ENCODE measurements at places on chromosomes 12 and 14.

DNA sequence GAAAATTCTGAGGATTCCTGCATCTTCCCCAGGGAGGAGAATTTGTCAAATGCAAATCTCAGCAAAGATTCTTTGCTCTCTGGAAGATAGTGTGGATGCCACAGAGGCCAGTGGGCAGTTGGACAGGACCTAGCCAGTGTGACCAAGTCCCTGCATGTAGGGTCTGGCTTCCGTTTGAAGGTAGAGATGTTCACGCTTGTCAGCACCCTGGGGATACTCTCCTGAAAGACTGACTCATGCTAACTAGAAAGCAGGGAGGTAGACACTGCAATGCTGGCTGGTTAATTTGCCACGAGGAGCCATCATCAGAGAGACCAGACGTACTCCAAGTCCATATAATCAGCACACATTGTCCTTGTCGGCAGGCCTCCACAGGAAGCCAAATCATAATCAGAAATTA lies 130.1 kb downstream of the SAMD4A start:
- DNase-seq, result no peak

DNA sequence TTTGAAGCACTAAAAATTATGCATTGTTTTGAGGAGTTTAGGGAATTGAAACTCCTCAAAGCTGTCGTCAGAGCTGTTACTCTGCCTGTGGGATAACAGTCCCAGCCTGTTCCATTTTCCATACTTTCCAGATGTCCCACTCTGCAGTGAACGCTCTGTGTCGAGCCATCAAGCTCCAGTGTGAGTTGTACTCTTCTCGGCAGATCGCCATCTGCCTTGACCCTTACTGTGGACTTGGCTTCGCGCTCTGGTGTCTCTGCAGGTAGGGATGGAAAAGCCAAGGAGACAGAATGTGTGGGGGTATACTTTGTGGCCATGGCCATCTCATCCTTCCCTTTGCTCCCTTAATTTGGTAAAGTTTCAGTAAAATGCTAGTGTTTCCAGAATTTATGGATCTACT lies 35.5 kb upstream of the ATF1 start:
- no peak for DNase-seq

- no peak for DNase-seq
Measured at GRCh38 chr12:108322998-108323397, 16.1 kb downstream of the CMKLR1 start.

GRCh38 chr12:131108177-131108955 lies 154.7 kb downstream of the ADGRD1 start:
- no peak for DNase-seq

GRCh38 chr12:123591702-123592481 lies 7.5 kb downstream of the TMED2 start:
- no peak for DNase-seq

DNA sequence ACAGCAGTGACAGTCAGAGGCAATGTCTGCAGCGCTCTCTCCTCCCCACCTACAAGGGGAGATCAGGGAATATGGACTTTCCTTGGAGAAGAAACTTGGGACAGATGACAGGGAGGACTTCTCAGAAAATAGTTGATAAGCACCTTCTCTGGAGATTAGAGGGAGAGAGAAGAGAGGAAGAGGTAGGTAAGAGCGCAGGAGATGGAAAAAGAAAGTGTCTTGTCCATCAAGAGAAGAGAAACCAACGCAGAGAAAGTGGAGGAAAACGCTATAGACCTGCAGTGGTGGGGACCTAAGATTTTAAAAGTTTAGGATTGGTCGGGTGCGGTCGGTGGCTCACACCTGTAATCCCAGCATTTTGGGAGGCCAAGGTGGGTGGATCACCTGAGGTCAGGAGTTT lies 15.5 kb upstream of the SMUG1 start:
- DNase-seq, result no peak

DNA sequence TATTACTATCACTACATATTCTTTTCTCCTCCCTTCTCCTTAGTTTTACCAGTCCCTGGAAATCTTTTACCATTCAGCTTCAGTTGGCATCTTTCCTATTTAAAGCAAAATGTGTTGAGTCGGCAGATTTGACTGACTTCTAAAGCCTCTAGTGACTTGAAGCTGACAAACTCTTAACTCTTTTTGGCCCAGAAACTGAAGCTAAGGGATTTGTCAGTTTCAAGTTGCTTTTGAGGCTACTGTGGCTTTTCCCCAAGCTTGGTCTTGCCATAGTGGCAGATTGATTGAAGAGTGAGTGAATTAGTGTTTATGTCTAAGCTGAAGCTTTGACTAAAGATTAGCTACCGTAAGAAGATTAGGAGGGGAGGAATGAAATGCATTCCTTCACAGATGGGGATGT lies 104.0 kb downstream of the ETNK1 start:
- DNase-seq, result no peak

- no peak for DNase-seq
Measured at GRCh38 chr12:31408763-31409162, 82.8 kb upstream of the SINHCAF start.

- no peak for DNase-seq
Measured at GRCh38 chr14:90808759-90809529, 7.3 kb downstream of the TTC7B start.

GRCh38 chr12:3171195-3171591 lies 94.0 kb downstream of the TSPAN9 start:
- DNase-seq, result no peak

DNA sequence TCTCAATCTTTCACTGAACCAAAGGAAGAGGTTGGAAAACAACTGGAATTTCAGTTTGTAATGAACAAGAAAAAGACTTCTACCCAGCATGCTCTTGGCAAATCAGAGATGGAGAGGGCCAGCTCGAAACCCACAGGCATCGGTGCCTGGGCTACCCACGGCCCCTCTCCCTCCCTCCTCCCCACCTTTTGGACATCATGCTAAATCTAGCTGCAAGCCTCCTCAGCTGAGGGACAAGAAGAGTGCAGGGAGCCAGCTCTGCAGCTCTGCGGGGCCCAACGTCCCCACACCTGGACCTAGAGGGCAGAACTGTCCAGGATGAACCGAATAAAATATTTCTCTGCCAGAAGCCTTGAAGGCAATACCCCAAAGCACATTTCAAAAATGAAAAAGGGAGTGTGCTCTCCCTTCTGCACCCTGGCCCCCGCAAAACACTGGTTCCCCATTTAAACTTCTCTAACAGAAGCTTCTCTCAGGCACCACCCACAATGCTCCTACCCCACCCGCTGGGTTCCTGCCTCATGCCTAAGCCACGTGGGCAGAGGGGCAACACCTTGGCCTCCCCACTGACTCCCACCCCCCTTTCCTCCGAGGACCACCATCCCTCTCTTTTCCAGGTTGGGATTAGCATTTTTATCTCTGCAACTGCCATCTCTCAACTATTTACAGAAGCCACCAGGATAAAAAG lies 8.2 kb downstream of the CAMKK2 start:
- DNase-seq, result no peak

GRCh38 chr12:41802803-41803202 lies 341.9 kb downstream of the GXYLT1 start:
- DNase-seq, result no peak

DNA sequence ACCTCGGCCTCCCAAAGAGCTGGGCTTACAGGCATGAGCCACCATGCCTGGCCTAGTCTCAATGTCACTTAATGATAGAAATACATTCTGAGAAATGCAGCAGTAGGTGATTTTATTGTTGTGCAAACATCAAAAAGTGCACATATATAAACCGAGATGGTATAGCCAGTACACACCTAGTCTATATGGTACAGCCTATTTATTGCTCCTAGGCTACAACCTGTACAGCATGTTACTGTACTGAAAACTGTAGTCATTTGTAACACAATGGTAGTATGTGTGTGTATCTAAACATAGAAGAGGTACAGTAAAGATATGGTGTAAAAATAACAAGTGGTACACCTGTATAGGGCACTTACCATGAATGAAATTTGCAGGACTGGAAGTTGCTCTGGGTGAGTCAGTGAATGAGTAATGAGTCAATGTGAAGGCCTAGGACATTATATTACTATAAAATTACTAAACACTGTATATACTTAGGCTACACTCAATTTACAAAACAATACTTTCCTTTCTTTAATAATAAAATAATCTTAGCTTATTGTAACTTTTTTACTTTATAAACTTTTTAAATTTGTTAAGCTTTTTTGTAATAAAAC lies 166.7 kb upstream of the SYT1 start:
- no peak for DNase-seq

- DNase-seq, result no peak
Measured at GRCh38 chr12:88805692-88806091, 225.4 kb upstream of the KITLG start.

GRCh38 chr14:29233188-29233587 lies 466.6 kb downstream of the FOXG1 start:
- no peak for DNase-seq

DNA sequence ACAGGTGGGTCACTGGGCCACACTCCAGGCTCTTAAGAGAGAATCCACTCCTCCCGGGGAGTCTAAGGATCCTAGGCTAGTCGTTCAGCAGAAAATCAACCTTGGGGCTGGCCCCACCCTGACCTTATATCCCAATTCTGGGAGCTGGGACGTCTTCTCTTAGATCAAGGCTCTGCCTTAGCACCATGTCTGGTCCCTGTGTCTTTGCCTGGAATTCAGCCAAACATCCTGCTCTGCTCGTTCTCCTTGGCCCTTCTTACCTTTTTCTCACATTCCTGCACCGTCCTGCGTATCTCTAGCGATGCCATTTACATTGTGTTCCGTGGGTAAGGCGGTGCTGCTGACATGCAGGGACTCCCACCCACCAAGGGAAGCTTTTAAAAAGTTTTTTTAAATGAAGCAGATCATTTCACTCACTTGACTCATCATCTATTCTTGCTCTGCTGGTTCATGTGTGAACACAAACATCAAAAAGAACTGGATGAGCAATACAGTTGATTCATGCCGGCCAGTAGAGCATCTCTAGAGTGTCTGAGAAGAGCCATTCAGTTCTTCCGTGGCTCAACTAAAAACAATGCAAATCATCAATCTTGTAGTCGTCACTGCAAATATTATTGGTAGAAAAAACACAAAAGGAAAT lies 50.2 kb downstream of the KCNK13 start:
- DNase-seq, result no peak

GRCh38 chr12:95212586-95212985 lies 4.7 kb downstream of the FGD6 start:
- no peak for DNase-seq

- DNase-seq, result no peak
Measured at GRCh38 chr12:4589941-4590340, 27.9 kb downstream of the DYRK4 start.
